Kasumi-1 (cell line): ENCODE measurements at places on chromosomes 4 and X.

- no peak for DNase-seq
These were observed 23.9 kb downstream of the TBC1D19 start for GRCh38 chr4:26607776-26608175.

DNA sequence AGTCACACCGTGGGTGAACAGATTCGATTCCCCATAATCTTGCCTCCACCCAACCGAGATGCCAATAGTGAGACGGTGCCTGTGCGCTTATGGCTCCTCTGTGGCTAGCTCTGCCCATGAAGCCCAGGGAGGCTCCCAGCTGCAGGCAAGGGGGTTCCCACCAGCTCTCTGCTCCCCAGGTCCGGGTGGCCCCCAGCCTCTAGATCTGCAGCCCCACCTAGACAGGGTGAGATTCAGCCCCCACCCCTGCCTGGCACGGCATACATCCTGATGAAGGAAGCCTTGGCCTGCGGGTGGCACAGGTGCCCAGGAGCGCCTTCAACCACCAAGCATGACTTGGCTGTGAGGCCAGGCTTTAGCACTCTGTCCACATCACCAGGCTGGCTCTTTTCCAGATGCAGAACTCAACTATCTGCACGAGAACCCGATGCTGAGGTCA, 40.6 kb downstream of the WDR1 start:
- DNase-seq, result no peak

DNA sequence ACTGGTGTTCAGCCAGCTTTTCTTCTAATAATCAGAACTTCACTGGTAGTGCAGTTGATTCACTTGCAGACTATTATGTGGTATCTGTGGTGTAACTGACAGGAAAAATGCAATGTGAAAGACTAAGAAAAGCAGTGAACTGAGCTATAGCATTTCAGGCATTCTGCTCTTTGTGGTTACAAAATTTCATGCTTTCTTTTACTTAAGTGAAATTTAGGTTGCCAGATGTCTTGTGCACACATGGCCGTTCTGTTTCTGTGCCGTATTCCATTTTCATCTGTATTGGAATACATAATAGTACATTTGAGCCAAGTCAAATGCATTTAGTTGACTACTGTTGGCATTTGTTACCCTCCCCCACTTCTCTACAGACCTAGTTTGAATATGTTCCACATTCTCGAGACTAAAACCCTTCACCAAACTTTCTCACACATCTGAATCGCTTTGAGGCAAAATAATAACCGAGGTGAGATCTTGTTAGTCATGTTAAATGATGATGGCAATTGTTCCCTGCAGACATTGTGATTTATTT, 8.2 kb downstream of the RTL3 start:
- peak; percentile 83 for DNase-seq

DNA sequence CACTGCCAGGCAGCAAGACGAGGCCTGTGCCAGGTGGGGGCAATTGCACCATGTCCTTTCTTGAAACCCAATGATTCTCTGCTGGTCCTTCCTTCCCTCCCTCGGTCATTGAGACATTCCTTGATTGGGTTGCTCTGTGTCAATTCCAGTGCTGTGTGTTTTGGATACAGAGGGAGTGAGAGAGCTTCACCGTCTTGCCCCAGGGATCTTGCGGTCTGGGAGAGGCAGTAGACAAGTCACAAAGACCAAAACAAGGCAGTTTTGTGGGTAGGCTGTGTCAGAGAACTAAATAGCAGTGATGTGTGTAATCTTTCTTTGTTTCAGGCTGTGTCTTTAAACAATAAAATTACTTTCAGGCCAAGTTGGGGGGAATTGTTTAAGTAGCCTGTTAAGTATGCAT, 38.8 kb upstream of the TADA2B start:
- no peak for DNase-seq

DNA sequence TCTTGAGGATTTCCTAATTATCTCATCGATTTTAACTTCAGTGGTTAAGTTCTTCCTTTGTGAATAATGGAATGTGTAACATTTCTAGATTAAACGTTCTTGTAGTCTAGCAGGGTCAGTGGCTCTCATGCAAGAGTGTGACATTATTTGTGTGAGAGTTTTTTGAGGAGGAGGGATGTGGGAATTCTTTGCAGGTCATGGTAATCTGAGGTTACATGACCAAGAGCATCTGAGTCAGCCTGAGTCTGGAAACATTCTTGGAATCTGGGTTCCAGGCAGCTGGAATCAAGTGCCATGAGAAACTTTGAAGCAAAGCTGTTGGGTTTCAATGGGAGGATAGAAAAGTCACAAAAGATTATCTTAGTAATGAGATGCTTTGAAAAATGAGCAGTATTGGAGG, 49.5 kb downstream of the GK start:
- DNase-seq, result no peak

DNA sequence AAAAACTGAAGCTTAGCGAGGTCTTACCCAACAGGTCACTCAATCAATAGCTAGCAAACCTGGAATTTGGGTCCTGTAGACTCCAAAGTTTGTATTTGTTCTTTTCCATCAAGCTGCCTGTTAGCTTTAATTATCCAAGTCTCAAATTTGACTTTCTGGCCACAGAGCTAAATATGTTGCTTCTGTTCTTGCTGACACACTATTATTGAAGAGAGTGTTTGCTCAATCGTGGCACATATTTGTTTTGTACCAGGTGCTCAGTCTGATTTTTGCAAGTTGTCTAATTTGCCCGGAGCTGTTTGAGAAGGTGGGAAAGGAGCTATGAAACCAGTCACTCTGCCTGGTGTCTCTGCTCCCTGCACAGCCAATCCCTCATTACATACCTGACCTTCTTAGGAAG, 41.7 kb upstream of the FRMD7 start:
- DNase-seq, result no peak

DNA sequence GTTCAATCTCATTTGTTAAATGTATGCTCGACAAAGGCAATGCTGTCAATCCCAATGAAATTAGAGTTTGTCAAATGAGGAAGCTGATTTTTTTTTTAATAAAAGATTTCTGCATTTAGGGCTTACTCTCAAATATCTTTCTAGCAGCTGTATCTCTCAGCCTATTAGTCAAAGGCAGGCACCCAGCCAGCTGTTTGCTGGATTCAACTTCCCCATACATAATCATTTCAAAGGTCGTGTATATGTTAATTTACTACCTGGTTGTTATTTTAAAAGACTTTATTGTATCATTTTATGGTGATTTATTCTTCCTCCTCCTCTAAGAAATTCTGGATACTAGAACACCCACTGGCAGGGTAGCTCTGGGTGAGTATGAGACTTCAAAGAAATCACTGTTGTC, 27.1 kb downstream of the RAI2 start:
- no peak for DNase-seq

GRCh38 chrX:20317873-20318272, 51.2 kb upstream of the RPS6KA3 start:
- no peak for DNase-seq

GRCh38 chrX:52594658-52595057, 60.0 kb downstream of the SSX7 start:
- DNase-seq, result no peak

DNA sequence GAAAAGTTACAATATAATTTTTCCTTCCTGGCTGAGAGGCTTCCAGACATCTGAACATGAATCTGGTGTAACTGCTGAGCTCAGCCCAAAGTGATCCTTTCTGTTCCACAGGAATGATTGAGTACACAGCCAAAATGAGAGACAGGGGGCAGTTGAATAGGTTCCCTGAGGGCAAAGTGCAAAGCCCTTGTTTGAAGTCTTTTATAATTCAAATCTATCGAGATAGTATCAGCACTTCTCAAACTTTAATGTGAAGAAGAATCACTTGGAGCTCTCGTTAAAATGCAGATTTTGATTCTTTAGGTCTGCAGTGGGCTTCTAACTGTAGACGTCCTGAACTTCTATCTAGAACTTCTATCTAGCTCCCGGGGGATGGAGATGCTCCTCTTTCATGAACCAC, 54.4 kb upstream of the BMP2K start:
- DNase-seq, result no peak

GRCh38 chrX:46841346-46841745, 4.5 kb downstream of the RP2 start:
- no peak for DNase-seq

DNA sequence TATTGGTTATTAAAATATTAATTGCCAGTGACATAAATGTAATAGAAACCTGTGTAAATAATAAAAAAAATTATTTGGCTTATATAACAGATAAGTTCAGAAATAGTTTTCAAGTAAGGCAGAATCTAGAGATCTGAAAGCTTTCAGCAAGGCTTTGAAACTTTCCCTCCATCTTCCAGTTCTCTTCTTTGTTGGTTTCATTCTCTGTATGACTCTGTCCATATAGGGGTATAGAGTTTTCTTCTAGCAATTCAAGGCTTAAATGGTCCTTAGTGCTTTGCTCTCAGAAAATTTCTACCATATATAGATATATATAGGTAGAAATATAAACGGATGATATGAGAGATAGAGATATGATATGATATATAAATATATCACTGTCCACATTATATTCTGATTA, 160.5 kb upstream of the GABRA2 start:
- DNase-seq, result no peak

DNA sequence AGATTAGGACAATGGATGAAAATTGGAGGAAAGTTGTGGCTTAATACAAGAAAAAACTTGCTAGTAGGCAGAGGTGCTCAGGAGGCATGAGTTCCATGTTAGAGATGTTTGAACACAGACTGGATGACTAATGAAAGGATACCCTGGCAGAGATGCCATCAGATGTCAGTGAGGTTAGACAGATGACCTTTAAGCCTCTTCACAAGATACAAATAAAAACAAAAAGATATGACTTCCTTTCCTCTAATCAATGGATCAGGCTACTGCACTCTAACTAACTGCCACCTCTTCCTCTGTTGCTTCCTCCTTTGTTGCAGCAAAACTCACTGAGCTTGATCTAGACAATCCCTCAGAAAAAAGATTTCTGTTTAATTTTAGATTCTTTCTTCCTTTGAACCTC, 14.7 kb downstream of the STAP1 start:
- DNase-seq, result peak; percentile 40

GRCh38 chrX:106902684-106903083, 457 bp downstream of the RIPPLY1 start:
- no peak for DNase-seq

DNA sequence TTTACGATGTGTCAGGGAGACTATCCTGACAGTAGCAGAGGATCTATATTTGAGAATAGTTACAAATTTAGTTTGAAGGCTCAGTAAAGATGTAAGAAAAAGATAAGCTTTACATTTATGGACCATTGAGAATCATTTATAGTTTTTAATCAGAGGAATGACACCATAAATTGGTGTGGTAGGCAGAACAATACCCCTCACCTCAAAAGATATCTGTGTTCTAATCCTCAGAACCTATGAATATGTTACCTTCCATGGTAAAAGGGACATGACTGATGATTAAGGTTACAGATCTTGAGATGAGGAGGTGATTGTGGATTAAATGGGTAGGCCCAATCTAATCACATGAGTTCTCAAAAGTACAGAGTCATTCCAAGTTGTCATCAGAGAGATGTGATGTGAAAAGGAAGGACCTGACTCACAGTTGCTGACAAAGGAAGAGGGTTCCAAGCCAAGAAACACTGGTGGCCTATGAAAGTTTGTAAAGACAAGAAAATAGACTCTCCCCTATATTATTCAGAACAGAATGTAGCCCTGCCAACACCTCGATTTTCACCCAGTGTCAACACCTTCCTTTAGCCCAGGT, 27.0 kb downstream of the EREG start:
- no peak for DNase-seq

DNA sequence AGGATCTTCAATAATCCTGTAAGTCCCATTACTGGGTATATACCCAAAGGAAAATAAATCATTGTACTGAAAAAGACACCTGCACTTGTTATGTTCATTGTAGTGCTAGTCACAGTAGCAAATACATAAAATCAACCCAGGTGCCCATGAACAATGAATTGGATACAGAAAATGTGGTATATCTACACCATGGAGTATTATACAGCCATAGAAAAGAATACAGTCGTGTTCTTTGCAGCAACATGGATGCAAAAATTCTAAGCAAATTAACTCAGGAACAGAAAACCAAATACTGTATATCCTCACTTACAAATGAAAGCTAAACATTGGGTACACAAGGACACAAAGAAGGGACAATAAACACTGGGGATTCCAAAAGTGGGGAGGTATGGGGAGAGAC, 100.8 kb upstream of the BMP2K start:
- no peak for DNase-seq

- no peak for DNase-seq
These were observed 86.4 kb downstream of the BMP15 start for GRCh38 chrX:50996930-50997329.

DNA sequence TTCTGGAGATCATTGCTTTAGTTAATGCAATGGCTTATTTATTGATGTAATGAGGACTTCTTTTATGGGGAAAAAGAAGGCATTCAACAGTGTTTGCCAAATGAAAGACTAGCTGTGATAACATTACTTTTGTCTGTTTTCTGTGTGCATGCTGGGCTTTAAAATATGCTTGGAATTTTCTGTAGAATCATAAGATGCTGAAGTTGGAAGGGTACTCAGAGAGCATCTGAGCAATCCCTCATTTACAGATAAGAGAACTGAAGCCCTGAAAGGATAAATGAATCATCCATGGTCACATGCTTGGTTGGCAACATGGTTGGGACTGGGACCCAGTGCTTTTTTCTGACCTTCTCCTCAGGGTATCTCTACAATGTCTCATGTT, 31.4 kb upstream of the PITX2 start:
- no peak for DNase-seq

- DNase-seq, result no peak
These were observed 247.9 kb upstream of the EPHA5 start for GRCh38 chr4:65918212-65918611.

DNA sequence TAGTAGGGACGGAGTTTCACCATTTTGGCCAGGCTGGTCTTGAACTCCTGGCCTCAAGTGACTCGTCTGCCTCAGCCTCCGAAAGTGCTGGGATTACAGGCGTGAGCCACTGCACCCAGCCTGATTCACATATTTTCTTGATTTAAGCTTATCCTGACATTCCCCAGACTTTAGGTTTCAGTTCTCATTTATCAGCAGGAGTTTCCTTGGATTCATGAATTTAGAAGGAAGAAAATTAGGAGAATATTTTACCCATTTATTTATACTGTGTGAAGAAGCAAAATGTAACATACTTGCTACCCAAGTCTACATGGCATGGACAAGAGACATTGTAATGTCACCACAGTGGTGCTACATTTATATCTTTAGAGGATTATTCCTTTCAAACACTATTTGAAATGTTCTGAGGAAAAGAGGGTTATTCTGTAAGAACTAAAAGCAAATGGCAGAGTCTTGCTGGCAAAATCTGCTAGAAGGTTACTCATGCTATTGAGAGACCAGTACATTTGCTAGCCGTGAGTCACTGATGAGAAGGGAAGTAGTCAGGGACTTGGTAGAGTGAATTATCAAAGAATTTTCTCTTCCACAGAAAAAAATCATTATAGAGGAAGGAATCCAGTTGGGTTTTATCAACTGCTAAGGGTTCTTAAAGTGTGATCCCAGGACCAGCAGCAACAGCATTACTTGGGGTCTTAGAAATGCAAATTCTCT, 26.1 kb upstream of the CFAP299 start:
- no peak for DNase-seq

- DNase-seq, result no peak
These were observed 719.2 kb downstream of the FSTL5 start for GRCh38 chr4:161444626-161445025.

- no peak for DNase-seq
These were observed 96.9 kb upstream of the GPRIN3 start for GRCh38 chr4:89404530-89404929.

GRCh38 chrX:31266203-31267076, 194.6 kb upstream of the FTHL17 start:
- no peak for DNase-seq
